NAMALWA (cell line): ENCODE measurements at places on chromosomes 4 and X.

GRCh38 chr4:72677265-72677664 is 108.2 kb upstream of the ADAMTS3 start:
- DNase-seq = no peak

DNA sequence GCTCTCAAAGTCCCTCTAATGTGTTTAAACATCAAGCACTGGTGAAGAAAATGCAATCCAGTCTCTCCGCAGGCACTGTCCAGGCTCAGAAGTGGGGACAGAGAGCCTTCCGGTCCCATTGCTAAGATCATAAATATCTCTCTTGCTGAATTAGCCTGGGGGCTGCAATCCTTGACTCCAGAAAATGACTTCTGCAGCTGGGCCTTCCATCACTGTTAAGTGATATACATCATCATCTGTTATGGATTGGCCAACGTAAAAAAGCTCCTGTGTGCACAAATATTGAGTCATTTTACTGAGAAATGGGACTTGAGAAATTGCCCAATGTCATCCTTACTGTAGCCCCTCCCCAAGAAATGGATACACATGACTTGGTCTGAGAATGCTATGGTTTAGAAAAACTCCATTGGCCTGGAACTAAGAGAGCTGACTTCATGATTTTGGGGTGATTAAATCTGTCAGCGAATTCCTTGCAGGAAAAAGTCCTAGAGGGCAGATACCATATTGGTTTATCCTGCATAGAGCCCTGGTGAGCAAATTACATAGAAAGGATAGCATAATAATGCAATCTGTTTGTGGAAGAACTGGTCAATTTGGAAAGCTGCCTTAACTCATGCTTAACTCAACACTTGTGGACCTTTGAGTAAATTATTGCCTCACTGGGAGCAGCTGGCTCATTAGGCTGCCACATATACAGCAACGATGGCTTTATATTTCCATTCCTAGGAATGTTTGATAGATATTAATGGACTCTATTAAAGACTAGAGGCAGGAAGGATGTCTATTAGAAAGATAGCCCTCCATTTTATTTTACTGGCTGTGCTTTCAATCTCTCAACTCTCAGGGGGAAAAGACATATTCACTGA is 346.1 kb downstream of the GBA3 start:
- no peak for DNase-seq

- DNase-seq = no peak
Measured at GRCh38 chr4:84146300-84146959, 352.7 kb downstream of the NKX6-1 start.

DNA sequence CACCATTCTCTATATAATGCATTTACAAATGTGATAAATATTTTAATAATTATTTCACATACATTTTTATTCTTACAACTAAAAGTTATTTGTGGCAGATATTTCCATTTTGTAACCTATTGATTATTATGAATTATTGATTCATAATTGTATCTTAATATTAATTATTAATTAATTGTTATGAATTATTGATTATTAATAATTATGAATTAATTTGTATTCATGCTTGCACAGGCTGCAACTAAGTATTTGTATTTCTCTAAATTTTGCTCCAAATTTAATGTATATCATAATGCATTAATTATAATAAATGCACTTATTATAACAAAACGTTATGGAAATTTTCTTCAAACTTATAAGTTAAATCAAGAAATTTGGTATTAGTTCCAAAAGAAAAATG is 929.7 kb downstream of the PCDH7 start:
- DNase-seq = no peak

GRCh38 chr4:4488405-4489404 is 53.1 kb downstream of the STX18 start:
- DNase-seq = peak; percentile 90

DNA sequence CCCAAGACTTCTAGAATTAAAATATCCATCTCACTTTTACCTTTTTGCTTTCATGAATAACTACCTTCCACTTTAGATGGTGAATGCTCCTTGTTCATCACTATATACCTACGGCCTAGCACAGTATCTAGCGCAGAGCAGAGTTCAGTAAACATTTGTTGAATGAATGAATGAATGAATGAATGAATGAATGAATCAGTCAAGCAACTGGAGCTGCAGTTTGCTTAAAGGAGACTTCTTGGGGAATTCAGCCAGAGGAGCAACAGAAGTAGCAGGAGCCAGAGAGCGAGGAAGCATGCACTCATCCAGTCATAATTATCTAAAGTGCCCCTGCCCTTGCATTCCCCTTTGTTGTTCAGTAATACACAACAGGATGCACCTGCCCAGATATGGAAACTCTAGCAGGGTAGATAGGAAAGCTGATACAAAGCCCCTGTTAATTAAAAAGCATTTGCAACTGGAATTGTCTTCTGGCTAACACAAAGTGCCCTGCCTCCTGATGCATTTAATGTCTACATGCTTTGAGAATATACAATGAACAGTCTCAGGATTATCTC is 103.0 kb upstream of the MBNL3 start:
- DNase-seq = no peak

- no peak for DNase-seq
Measured at GRCh38 chrX:118074196-118074595, 42.4 kb downstream of the KLHL13 start.

- DNase-seq = no peak
Measured at GRCh38 chr4:38111717-38112116, 151.5 kb downstream of the PTTG2 start.

- DNase-seq = no peak
Measured at GRCh38 chrX:101774340-101774739, 114.7 kb upstream of the ARMCX2 start.

- DNase-seq = no peak
Measured at GRCh38 chr4:83657336-83657735, 121.4 kb downstream of the GPAT3 start.

- DNase-seq = peak; percentile 20
Measured at GRCh38 chrX:154372612-154373022, 1.8 kb downstream of the FLNA start.

DNA sequence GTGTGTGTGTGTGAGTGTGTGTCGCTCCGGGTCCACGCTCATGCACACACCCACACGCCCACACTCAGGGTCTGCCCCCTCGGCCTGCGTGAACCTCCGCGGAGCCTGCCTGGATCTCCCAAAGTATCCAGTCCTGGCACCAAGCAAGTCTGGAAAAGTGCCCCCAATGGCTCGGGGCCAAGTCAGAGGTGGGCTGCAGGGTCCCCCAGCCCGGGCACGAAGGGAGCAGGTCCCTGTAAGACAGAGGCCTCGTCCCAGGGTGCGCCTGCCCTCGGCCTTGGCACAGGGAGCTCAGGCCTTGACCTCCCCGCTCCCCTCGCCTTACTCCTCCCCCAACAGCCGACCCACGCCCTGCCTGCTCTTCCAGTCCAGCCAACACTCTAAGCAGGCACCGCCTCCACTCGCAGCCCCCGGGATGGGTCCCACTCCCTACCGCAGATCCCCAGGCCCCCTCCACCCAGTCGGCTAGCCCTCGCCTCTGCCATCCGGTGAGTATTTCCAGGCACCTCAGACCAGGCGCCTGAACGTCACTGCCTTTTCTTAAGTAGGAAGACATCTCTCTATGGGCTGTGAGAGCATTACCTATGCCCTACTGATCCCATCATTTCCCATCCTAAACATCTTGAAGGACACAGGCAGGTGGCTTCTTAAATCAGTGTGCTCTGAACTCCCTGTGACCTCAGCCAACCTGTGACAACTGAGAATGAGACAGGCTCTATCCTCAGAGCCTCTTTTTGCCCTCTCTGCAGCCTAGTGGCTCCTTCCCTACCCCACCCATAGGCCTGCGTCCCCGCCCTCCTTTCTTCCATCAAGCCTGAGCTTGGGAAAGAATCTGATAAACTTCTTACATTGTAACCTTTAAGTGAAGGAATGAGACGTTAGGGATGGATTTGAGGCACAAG is 704 bp downstream of the FAM114A1 start:
- DNase-seq = no peak

GRCh38 chr4:157043131-157043530 is 32.8 kb upstream of the GLRB start:
- peak; percentile 17 for DNase-seq

- DNase-seq = peak; percentile 10
Measured at GRCh38 chr4:175271010-175271630, 353.0 kb downstream of the ADAM29 start.

GRCh38 chr4:72118017-72118416 is 86.2 kb downstream of the NPFFR2 start:
- DNase-seq = no peak

GRCh38 chr4:99878604-99879003 is 15.6 kb downstream of the LAMTOR3 start:
- DNase-seq = no peak

DNA sequence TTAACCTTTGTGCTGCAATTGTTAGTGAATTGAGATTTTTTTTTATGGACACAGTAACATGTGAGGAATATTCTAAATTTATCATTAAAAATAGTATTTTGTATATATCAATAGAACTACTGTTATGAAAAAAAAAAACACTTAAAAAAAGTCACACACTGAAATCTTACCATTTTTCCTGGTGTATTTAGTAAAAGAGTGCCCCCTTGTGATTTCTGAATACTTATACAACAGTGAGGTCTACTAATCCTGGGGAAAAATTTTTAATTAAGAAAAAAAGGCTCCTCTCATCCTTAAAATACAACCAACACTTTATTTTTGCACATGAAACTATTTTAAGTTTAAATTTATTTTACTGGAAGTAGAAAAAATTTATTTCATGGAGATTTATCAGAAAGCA is 56.4 kb upstream of the SPOCK3 start:
- DNase-seq = peak; percentile 18

DNA sequence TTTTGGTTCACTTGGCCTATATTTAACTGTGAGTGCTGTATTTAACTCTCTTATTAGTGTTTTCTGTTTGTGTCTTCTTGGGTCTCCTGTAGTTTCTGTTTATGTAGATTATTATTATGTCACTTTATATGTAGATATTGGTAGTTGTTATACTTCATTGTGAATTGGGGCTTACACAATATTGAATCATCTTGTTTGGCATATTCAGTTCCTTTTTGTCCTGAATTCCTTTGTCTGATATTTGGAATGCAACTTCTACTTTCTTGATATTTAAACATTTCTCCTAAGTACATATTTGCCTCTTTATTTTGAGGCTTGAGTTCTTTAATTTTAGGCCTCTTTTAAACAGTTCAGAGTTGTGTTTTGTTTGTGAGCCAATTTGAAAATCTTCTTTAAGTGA is 544.8 kb upstream of the ADGRL3 start:
- no peak for DNase-seq

GRCh38 chr4:138182838-138183426 is 59.2 kb downstream of the SLC7A11 start:
- peak; percentile 73 for DNase-seq

DNA sequence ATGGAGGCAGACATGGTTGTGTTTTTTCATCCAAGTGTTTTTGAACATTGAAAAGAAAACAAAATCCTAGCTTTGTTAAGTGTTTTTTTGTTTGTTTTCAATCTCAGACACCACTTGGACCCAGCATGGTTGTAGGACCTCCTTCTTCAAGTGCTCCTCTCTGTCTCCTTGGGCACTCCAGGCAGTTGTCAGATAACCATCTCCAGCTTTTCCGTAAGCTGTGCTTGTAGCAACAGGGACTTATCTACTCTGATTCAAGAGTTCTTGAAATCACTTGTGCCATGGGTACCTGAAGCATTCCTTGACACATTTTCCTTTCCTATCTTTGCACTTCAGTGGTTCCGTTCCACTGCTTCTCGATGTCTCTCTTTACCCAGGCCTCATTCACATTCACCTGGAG is 334.9 kb upstream of the DDX53 start:
- no peak for DNase-seq

- no peak for DNase-seq
Measured at GRCh38 chrX:109857584-109858228, 124.6 kb upstream of the ACSL4 start.

- no peak for DNase-seq
Measured at GRCh38 chr4:173490817-173491528, 39.1 kb downstream of the HAND2 start.

GRCh38 chr4:147408189-147408588 is 72.7 kb upstream of the EDNRA start:
- no peak for DNase-seq

DNA sequence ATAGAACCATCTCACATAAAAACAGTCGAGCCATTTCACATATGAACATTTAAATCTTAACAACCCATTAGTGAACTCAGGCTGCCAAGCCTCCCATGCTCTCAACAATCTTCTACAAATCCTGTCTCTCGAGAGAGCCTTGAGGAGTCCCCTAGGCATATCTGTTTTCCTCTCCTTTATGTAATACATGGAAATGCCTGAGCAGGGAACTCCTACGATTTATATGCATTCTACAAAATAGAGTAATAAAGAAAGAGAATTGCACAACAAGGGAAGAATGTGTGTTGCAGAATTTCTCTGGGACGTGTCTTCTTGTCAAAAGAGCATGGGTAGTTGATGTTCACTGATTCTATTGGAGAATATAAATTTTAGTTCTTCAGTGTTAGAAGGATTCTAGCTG is 101.8 kb upstream of the VCX2 start:
- DNase-seq = no peak

DNA sequence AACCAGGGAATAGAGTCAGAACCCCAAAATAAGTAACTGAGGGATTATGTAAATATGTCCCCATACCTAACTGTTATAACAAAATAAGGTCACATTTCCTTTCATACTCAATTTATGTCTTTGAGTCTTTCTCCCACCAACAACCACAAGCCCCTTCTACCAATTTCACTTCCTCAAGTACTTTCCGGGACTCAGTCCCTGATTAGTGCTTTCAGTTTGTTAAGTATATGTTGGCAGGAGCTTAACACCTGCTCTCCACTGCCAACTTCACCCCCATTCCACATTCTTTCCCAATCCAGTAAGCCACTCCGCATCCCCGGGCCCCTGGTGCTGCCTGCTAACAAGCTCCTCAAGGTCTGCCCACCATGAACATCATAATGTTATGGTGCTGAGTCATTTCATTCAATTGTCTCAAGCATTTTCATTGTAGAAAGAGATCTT is 71.3 kb upstream of the SPRY1 start:
- peak; percentile 67 for DNase-seq

DNA sequence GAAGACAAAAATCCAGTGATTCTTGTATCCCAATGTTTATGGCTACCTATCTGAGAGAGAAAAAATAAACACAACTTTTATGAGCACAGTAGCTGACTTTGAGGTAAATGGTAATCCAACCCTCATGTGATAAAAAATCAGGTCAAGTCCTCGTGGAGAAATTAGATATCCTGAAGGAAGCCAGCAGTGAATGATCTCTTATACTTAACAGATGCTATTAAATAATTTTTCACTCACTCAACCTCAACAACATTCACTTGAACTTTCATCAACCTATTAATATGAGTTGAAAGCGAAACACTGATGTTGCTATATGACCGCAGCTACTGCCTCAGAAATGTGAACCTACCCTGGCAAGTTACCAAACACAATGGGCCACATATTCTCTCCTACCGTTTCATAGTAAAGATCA is 105.4 kb downstream of the GPC3 start:
- no peak for DNase-seq

- no peak for DNase-seq
Measured at GRCh38 chr4:71147261-71147660, 153.8 kb downstream of the DCK start.

DNA sequence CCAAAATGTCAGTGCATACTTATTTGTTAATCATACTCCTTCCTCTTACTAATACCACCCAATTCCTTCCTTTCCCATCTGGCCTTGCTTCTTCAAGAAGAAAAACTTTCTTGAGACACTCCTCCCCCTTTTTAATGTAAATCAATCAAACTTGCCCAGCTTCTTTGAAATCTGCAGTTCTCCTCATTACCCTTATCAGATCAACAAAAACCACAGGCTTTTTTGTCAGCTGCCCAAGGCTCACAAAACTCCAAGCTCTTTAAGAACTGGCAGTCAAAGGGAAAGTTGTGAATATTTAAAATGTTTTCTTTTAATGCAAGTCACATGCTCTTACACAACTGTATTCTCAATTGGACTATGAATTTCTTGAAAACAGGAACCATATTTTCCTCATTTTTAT is 11.3 kb upstream of the MYOZ2 start:
- no peak for DNase-seq
